CD4-positive, alpha-beta memory T cell (primary cell): ENCODE measurements at places on chromosomes 5 and 9. TPM values are rescaled to one million over a fixed set of nuclear protein-coding genes. Genes with fewer than 3 reads are reported as not detected.

TNC gene
- polyA plus RNA-seq, result not detected

DNA sequence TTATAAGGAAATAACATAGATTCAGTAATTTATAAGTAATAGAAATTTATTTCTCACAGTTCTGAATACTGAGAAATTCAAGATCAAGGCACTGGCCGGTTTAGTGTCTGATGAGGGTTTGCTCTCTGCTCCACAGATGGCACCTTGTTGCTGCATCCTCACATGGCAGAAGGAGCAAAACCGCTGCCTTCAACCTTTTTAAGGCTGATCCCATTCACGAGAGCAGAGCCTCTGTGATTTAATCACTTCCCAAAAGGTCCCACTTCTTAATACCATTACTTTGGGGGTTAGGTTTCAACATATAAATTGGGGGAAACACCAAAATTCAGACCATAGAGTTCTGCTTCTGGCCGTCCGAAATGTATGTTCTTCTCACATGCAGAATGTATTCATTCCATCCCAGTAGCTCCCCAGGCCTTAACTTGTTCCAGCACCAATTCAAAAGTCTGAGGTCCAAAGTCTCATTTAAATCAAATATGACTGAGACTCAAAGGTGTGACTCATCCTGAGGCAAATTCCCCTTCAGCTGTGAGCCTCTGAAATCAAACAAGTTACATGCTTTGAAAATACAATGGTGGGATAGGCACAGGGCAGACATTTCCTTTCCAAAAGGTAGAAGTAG lies 30.6 kb downstream of the BAAT start:
- no peak for DNase-seq

NTNG2 gene
- polyA plus RNA-seq, result 1.0 TPM

DNA sequence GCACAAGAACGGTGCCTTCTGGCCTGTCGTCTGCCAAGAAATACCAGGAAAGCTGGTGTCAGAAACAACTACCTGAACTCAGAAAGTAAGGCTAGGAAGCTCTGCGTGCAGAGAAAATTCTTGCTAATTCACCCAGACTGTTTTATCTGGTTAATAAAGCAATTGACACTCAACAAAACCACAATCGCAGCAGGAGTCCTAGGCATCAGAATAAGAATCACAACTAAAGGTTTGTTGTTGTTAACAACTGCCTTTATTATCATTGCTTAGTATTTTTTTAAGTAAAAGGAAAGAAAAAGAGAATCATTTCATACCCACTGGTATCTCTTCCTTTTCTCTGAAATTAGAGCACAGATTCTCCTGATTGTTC lies 3.9 kb upstream of the ISL1 start:
- no peak for DNase-seq

HCN1 gene
- not detected for polyA plus RNA-seq

DNA sequence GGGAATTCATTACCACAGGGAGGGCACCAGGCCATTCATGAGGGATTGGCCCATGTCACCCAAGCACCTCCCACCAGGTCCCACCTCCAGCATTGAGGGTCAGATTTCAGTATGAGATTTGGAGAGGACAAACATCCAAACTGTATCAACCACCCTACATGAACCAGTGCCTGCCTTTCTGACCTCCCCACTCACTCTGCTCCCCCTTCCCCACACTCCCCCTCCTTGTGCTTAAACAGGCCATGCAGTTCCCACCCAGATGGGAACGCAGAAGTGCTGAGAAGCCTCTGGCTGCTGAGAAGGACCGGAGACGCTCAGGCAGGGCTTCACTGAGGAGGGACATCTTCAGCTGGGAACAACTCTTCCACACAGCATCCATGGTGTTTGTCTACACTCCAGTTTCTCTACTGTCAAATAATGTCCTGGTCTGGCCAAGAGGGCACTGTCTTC lies 30.0 kb upstream of the ADAMTS2 start:
- no peak for DNase-seq

DNA sequence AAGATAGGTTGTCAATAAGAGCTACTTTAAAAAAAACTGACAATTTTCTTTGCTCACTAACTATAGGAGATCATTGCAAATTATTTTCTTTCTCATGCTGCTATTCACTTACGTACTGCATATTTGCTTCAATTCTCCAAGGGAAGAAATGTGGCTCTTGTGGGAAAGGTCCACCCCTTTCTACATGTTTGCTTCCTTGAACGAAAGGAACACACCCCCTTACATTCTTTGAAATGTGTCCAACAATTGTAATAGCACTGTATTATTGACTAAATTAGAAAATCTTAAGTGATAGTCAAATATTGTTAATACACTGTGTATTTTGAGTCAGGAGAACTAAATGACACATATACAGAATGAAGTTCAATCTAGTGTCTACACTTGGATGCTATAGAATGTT lies 5.2 kb downstream of the MEF2C start:
- no peak for DNase-seq

PLAC8L1 gene
- not detected for polyA plus RNA-seq
